ENCODE measurements at places on chromosomes 2 and 18.

DNA sequence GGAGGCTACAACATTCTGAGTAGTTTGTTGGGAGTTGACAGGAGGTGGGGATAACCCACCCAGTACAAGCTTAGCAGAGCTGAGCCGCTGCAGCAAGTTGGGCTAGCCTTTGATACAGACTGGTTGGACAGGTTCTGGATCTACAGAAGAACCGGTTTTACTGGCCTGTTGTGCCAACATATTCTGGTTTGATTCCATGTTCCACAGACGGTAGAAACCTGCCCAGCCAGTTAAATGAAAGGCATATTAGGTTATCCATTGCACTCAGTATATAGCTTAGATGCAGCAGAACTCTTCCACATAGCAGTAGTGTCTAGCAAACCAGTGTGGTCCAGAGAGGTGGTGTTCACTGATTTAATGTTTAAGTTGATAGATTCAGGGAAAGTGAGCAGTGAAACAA, 19.3 kb upstream of the RBBP8 start:
- DNase-seq: no peak

- no peak for DNase-seq
Observed at GRCh38 chr18:30093376-30093775, 949.2 kb downstream of the DSC3 start.

DNA sequence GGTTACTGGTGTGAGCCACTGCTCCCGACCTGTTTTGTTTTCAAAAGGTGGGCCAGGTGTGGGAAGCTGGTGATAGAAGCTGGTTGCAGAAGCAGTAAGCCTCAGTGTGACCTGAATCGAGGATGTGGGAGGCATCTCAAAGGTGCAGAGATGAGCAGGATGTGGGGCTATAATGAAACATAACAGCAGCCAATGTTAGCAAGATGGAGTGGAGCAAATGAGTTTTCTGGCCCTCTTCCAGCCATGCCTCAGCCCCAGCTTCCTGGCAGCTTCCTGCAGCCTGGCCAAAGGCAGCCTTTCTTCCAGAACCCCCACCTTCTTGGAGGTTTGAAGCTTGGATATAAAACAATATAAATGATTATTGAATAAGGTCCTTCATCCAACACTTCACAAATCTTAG, 184.8 kb downstream of the NCK2 start:
- DNase-seq: peak; percentile 55

- DNase-seq: no peak
Observed at GRCh38 chr2:239953418-239954061, 71.6 kb downstream of the NDUFA10 start.

GRCh38 chr2:100213595-100213994, 71.2 kb upstream of the AFF3 start:
- no peak for DNase-seq

All from T-helper 2 cell (primary cell).